ENCODE measurements at places on chromosomes 7 and 10.

GRCh38 chr10:126262233-126262838 is 125.9 kb downstream of the ADAM12 start:
- no peak overlapping the region for H3K27ac ChIP-seq
- no peak for DNase-seq
- no peaks in the 10 kb centered on the region for H3K4me1 ChIP-seq
- H3K36me3 ChIP-seq: no peaks in the 10 kb centered on the region
- no peaks in the 10 kb centered on the region for H3K27me3 ChIP-seq

DNA sequence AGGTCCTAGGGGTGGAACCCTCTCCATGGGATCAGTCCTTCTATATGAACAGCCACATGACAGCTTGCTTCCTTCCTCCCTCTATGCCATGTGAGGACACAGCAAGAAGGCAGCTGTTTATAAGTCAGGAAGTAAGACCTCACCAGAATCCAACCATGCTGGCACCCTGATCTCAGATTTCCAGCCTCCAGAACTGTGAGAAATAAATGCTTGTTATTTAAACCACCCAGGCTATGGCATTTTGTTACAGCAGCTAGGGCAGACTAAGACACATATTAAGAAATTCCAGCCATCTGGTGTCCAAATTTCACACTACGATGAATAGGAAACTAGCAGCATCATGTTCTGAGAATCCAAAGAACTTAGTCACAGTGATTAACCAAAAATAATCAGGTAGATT is 140.1 kb downstream of the ZFAND4 start:
- H3K27me3 ChIP-seq: no peaks in the 10 kb centered on the region
- no peak overlapping the region for H3K4me3 ChIP-seq
- H3K27ac ChIP-seq: no peak overlapping the region
- no peaks in the 10 kb centered on the region for H3K4me1 ChIP-seq
- H3K36me3 ChIP-seq: no peaks in the 10 kb centered on the region

DNA sequence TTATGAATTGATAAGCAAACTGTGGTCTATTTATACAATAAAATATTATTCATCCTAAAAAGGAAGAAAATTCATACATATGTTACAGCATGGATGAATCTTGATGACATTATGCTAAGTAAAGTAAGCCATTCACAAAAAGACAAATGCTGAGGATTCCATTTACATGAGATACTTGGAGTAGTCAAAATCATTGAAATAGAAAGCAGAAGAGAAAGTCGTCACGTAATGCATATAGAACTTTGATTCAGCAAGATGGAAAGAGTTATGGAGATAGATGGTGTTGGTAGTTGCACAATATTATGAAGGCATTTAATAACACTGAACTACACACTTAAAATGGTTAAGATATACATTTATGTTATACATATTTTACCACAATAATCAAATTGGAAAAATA is 309.7 kb upstream of the KLF6 start:
- DNase-seq: no peak
- no peaks in the 10 kb centered on the region for H3K27me3 ChIP-seq
- no peaks in the 10 kb centered on the region for H3K36me3 ChIP-seq
- H3K4me1 ChIP-seq: no peaks in the 10 kb centered on the region
- H3K4me3 ChIP-seq: no peak overlapping the region

GRCh38 chr10:106547047-106547635 is 617.4 kb downstream of the SORCS1 start:
- peaks cover 3% of the 10 kb centered on the region for H3K4me1 ChIP-seq
- H3K27me3 ChIP-seq: no peaks in the 10 kb centered on the region
- H3K27ac ChIP-seq: no peak overlapping the region
- DNase-seq: no peak
- no peaks in the 10 kb centered on the region for H3K36me3 ChIP-seq

DNA sequence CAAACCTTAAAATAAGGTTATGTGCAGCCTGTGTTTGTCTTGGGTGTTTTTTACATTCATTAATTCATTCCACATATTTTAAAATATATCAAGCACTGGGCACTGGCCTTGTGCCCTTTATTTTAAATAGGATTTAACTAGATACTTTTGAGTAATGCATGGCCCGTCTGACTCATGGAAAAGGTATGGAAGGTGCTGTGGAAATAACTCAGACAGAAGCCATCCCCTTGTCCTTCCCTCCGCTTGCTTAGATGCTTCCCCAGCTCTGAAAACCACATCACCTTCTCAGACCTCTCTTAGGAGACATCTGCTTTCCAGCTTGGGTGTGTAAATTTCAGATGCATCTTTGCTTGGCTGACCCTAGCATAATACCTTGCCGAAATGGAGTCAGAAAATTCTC is 30.5 kb downstream of the SLC18A2 start:
- no peaks in the 10 kb centered on the region for H3K4me1 ChIP-seq
- H3K36me3 ChIP-seq: no peaks in the 10 kb centered on the region
- no peak overlapping the region for H3K27ac ChIP-seq
- no peaks in the 10 kb centered on the region for H3K27me3 ChIP-seq

DNA sequence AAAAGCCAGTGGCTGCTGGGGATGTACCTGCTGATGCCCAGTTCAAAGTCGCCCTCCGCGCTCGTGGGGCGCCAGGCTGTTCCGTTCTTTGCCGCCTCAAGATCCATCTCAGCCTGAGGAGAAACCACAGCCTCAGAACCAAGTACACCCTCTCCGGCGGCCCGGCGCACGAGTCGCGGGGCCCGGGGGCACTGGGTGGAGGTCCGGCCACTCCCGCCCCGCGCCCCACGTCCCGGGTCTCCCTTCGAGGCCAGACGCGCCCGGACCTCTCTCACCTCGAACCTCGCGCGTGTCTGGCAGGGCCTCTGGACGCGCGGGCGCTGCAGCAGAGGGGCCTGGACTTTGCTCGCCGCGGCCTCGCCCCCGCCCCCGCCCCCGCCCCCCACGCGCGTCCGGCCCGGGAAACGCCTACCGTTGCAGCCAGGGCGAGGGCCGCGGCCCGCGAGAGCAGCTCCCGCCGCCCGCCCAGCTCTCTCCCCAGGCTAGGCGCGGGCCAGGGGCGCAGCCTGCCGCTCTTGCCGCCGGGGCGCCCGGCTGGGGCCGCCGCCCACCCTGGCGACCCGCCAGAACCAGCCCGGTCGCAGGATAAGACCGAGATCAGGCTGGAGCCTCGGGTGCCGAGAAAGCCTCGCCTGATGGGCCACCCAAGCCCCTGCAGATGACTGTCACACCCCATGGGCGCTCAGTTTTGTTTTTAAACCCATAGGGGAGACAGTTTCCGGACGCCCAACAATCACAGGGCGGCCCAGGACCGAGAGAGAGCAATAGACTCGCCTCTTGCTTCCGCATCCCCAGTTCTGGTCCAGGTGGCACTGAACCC is at the start of gene ABCB4:
TSS of gene ABCB4 (minus strand) at position 322 of the 820 bp plus-strand sequence. CDS start at position 107, 215 bp downstream.
- peaks cover 3% of the 10 kb centered on the region for H3K4me1 ChIP-seq
- peaks cover 5% of the 10 kb centered on the region for H3K27me3 ChIP-seq
- DNase-seq: no peak
- H3K36me3 ChIP-seq: no peaks in the 10 kb centered on the region

GRCh38 chr10:77079592-77080300 is 557.9 kb downstream of the KCNMA1 start:
- no peak overlapping the region for H3K27ac ChIP-seq
- H3K27me3 ChIP-seq: no peaks in the 10 kb centered on the region
- H3K4me3 ChIP-seq: no peak overlapping the region
- H3K4me1 ChIP-seq: peaks cover 3% of the 10 kb centered on the region

- H3K4me1 ChIP-seq: no peaks in the 10 kb centered on the region
- no peak overlapping the region for H3K4me3 ChIP-seq
- DNase-seq: no peak
- H3K27ac ChIP-seq: no peak overlapping the region
Observed at GRCh38 chr10:24452030-24452429, 243.1 kb downstream of the KIAA1217 start.

DNA sequence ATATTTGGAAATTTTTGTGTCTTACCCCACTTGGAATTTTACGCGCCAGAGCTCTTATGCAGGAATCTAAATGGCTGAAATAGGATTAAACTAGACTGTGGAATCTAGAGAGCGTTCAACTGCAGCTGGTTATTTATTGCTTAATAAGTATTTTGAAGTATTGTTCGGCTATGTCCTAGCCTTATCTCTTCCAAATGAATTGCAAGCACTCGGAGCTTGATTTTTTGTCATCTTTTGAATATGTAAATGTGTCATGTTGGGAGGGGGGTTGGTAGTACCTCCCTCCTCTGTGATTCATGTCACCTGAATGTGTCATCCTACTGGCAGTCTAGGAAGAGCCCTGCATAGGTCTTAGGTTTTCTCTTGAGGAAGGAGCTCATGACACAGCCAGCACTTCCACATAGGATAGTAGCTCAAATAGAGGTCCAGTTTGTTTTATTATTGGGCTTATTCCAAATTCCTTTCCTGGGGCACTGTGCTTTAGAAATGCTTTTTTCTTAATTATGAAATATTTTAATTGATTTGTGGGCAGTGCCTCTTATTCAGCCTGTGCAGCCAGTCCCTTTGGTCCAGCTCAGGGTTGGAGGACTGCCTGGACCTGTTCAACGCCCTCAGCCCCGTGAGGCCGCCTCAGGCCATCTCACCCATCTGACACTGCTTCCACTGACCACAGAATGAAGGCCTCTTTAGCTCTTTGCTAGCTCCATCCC is 22.5 kb upstream of the TRIL start:
- H3K27me3 ChIP-seq: no peaks in the 10 kb centered on the region

- H3K27ac ChIP-seq: no peak overlapping the region
- H3K36me3 ChIP-seq: no peaks in the 10 kb centered on the region
- DNase-seq: no peak
- no peaks in the 10 kb centered on the region for H3K4me1 ChIP-seq
Observed at GRCh38 chr10:35559416-35559815, 45.7 kb upstream of the GJD4 start.

- no peak for DNase-seq
- no peak overlapping the region for H3K27ac ChIP-seq
- peaks cover 2% of the 10 kb centered on the region for H3K27me3 ChIP-seq
- H3K4me1 ChIP-seq: no peaks in the 10 kb centered on the region
- H3K36me3 ChIP-seq: no peaks in the 10 kb centered on the region
Observed at GRCh38 chr7:44331682-44332081, 6.3 kb upstream of the CAMK2B start.

GRCh38 chr10:110759523-110759922 is 112.2 kb upstream of the PDCD4 start:
- DNase-seq: no peak
- H3K4me3 ChIP-seq: no peak overlapping the region
- H3K27ac ChIP-seq: no peak overlapping the region
- no peaks in the 10 kb centered on the region for H3K4me1 ChIP-seq

DNA sequence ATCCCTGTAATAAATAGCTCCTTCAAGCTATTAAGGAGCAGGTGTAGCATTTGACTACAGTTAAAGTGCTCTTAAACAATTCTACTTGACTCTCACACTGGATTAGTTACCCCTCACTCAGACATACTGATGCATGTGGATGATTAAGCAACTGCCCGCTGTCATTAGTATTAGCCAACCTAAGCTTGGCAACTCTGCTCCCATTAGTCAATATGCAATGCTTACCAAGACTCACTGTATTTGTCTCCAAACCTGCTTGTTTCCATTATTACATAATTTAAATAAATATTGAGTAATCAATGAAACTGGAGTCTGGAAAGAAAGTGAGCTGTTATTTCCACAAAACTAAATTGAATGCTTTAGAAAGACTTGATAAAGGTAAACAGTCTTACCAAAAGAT is 144.0 kb upstream of the ASAH2 start:
- no peak overlapping the region for H3K4me3 ChIP-seq
- H3K4me1 ChIP-seq: peaks cover 3% of the 10 kb centered on the region
- H3K36me3 ChIP-seq: no peaks in the 10 kb centered on the region
- H3K27me3 ChIP-seq: no peaks in the 10 kb centered on the region
- DNase-seq: no peak
- no peak overlapping the region for H3K27ac ChIP-seq

- H3K27ac ChIP-seq: no peak overlapping the region
- no peaks in the 10 kb centered on the region for H3K4me1 ChIP-seq
- H3K27me3 ChIP-seq: no peaks in the 10 kb centered on the region
- DNase-seq: peak; percentile 26
Observed at GRCh38 chr7:6015917-6016652, 7.0 kb downstream of the AIMP2 start.

DNA sequence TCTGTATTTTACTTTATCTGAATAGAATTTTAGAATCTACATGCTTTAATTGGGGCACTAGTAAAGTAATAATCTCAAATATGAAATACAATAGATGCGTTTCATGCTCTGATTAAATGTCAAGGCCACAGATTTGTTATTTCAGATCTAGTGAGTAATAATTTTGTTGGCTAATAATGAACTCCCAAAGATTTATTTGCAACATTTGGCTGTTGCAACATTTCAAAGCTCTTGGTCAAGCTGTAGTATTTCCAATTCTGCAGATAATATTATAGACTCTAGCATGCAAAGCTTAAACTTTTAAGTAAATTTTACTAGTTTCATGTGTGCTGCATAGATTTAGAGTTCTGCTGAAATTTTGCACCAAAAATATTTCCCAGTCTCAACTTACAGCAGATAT is 16.7 kb downstream of the LRRN3 start:
- H3K36me3 ChIP-seq: no peaks in the 10 kb centered on the region
- no peaks in the 10 kb centered on the region for H3K4me1 ChIP-seq
- no peak overlapping the region for H3K4me3 ChIP-seq
- no peak for DNase-seq

DNA sequence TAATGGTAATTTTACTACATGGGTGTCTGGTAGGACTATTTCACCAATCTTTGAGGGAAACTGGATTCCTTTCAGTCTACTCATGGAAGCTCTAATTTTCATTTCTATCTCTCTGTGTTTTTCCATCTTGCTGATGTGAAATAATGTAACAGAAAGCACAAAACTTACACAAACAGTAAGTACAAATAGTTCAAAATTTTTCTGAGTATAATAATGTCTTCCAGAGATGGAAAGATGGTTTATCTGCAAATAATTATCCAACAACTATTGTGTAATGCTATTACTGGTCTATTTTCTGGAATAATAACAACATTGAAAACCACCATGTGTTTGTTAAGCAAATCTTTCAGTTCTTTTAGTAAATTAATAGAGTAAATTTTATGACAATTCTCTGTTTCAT is 565.8 kb upstream of the MGMT start:
- H3K4me3 ChIP-seq: no peak overlapping the region
- DNase-seq: no peak
- no peaks in the 10 kb centered on the region for H3K36me3 ChIP-seq
- no peaks in the 10 kb centered on the region for H3K27me3 ChIP-seq
- peaks cover 2% of the 10 kb centered on the region for H3K4me1 ChIP-seq

- no peaks in the 10 kb centered on the region for H3K36me3 ChIP-seq
- DNase-seq: no peak
- no peaks in the 10 kb centered on the region for H3K4me1 ChIP-seq
- H3K4me3 ChIP-seq: no peak overlapping the region
- H3K27me3 ChIP-seq: no peaks in the 10 kb centered on the region
Observed at GRCh38 chr7:33035776-33036175, 26.8 kb downstream of the NT5C3A start.

GRCh38 chr10:93074147-93074596 is 479 bp downstream of the CYP26A1 start:
- H3K4me1 ChIP-seq: no peaks in the 10 kb centered on the region
- H3K27ac ChIP-seq: peak overlapping the region; percentile 59
- peak; percentile 67 for DNase-seq

DNA sequence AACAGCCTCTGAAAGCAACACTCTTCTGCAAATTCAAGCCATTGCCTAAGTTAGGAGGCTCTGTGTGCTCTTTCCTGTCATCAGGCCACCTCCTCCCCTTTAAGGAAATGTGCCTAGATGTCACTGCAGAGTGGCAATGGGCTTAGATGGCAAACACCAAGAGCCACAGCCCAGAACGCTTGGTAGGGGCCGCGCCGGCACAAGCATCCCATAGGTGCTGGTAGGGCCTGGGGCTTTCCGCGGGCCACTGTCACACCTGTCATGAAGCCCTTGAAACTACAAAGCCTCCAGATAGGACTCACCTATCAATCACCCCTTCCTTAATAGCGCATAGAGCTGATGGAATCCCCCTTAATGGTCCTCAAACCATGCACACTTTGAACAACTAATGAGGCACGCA is 299.9 kb downstream of the GRID1 start:
- no peak for DNase-seq
- H3K27ac ChIP-seq: no peak overlapping the region
- H3K36me3 ChIP-seq: no peaks in the 10 kb centered on the region
- H3K27me3 ChIP-seq: no peaks in the 10 kb centered on the region
- H3K4me1 ChIP-seq: no peaks in the 10 kb centered on the region
- no peak overlapping the region for H3K4me3 ChIP-seq
